ENCODE measurements at places on chromosomes 13 and 19. TPM values are rescaled to one million over a fixed set of nuclear protein-coding genes. Genes with fewer than 3 reads are reported as not detected.

EVI5L gene
- 24.0 TPM for total RNA-seq

GRCh38 chr13:113975416-113975815 is 1.5 kb upstream of the C13orf46 start:
- no peak overlapping the region for H3K27ac ChIP-seq
- peaks cover 8% of the 10 kb centered on the region for H3K4me1 ChIP-seq
- H3K27me3 ChIP-seq: no peaks in the 10 kb centered on the region
- no peaks in the 10 kb centered on the region for H3K36me3 ChIP-seq

DNA sequence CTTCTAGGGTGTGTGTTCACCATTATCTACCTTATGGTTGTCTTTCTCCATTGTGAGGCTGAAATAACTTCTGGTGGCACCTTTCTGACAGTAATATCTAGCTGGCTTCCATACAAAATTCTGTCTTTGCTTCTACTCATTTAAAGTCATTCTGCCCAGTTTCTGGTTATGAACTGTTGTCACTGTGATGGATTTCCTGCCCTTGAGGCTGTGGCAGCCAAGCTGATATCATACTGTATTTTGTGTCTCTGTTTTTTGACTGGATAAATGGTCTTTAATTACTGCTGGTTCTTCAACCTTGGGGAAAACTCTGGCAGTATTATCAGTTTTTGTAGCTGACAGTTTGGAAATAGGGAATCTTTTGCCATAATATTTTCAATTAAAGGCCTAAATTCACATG is 233.4 kb downstream of the GPC6 start:
- no peaks in the 10 kb centered on the region for H3K36me3 ChIP-seq
- DNase-seq: no peak
- no peak overlapping the region for H3K4me3 ChIP-seq
- H3K4me1 ChIP-seq: no peaks in the 10 kb centered on the region

GRCh38 chr13:49466292-49466838 is 22.3 kb downstream of the SETDB2 start:
- H3K4me3 ChIP-seq: no peak overlapping the region
- H3K27ac ChIP-seq: no peak overlapping the region
- no peaks in the 10 kb centered on the region for H3K27me3 ChIP-seq
- no peak for DNase-seq
- H3K4me1 ChIP-seq: no peaks in the 10 kb centered on the region

- no peak for DNase-seq
- H3K27ac ChIP-seq: no peak overlapping the region
- no peak overlapping the region for H3K4me3 ChIP-seq
- no peaks in the 10 kb centered on the region for H3K36me3 ChIP-seq
- no peaks in the 10 kb centered on the region for H3K27me3 ChIP-seq
Measured at GRCh38 chr13:112875627-112876026, 93.4 kb upstream of the MCF2L start.

DNA sequence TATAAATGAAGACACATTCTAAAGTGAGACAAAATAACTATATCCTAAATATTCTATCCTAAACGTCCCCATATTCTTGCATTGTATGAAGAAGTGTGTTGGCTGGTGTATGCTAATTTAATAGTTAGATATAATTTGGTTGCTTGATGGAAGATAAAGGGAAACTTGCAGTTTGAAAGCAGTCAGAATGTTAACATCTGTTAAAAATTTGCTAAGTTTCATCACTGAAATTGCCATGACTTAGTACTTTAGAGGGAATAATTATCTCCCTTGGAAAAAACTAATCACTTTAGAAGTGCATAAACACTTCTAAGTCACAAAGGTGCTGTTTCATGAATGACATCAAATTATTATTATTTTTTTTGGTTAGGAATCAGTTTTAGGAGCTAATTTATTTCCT is 61.6 kb downstream of the ITGBL1 start:
- no peaks in the 10 kb centered on the region for H3K27me3 ChIP-seq
- no peaks in the 10 kb centered on the region for H3K36me3 ChIP-seq
- H3K4me1 ChIP-seq: no peaks in the 10 kb centered on the region

All from prostate gland (tissue), 2 donors.